ENCODE measurements at places on chromosomes 2 and 18.

DNA sequence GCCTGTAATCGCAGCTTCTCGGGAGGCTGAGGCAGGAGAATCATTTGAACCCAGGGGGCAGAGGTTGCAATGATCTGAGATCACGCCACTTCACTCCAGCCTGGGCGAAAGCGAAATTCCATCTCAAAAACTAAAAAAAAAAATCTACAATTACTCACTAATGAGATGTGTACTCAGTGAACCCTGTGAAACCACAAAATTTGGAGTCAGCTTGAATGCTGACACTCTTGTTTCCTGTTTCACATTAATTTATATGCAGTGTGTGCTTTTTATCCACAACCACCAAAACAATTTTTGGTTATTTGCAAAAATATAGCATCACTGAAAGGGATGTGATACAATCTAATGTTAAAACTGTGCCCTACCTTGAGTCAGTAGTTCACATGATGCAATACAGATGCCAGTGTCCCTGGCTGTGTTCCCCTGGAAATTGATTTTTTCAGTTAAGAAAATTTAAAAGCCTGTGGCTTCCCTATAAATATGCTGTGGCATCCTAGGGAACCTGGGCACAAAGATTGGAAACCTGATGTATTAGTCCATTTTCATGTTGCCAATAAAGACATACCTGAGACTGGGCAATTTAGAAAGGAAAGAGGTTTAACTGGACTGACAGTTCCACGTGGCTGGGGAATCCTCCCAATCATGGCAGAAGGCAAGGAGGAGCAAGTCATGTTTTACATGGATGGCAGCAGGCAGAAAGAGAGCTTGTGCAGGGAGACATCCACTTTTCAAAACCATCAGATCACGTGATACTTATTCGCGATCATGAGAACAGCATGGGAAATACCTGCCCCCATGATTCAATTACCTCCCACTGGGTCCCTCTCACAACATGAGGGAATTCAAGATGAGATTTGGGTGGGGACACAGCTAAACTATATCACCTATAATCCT lies 337.5 kb upstream of the NT5C1B start:
- no peak for DNase-seq

DNA sequence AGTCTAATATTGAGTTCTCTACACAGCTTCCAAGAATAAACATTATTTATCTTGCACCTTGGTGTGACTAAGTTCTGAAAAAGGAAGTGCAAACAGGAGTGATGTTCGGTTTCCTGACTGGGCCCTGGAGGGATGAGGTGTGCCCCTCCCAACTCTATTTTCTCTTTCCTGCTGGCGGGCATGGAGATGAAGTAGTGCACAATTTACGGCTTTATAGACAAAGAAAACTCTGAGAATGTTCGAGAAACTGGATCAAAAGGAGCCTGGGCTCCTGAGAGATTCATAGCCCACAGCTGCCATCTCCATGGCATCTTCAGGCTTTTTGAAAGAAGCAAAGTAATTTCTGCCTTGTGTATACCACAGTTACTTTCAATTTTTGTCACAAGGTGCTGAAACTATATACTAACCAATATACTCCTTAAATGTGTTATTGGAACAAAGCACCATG lies 22.3 kb downstream of the LRATD1 start:
- no peak for DNase-seq

DNA sequence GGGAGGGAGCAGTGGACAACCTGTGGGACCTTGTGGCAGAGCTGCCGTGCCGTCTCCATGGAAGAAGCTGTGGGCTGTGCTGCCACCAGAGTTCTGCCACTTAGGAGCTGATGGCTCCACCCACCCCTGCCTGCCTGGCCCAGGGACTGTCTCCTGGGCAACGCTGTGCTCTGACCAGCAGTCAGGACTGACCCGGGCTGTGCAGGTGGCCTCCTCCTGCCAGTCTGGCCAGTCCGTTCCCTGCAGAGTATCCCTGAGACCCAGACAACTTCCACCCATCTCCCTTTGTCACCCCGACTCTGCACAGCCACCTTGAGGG lies 12.8 kb downstream of the ASIC4 start:
- no peak for DNase-seq

DNA sequence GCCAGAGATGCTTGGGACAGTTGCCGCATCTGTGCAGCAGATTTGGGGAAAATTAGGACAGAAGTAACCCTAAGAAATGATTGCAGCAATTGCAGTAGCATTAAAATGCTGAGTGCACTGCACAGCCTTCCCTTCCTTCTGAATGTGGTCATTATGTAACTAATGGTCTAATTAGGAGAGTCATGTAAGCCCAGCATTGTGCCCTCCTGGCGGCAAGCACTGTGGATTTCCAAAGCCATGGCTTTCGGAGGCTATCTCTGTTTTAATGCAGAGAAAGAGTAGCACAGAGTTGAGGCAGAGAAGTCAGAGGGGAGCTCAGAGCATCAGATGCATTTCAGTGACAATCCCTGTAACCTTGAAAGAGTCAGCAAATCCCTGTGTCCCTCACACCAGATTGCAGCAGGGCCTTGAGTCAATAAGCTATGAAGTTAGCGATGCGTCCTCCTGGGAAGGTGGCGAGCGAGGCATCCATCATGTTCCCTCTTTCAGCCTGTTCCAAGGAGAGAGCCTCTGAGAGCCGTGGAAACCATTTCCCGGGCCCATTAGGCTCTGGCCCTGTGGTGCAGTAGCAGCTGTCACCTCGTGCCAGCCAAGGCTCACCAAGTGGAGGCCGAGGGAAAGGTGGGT lies 307.2 kb downstream of the FBXO15 start:
- no peak for DNase-seq

DNA sequence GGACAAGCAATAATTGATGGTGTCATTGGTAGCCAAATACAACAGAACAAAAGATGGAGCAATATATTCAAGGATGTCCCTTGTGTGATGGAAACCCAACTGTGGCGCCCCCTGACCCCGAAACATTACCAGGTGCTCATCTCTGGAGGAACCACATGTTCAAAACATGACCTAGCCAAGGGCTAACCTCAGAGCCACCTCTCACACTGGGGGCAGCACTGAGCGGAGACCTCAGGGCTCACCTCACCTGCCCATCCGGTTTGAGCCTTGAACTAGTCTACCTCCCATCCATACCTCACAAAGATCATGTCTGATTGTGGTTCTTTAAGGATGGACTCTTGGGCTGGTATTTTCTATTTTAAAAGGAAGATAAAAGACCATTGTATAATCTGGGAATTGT lies 314.4 kb upstream of the CDH7 start:
- DNase-seq, result no peak

DNA sequence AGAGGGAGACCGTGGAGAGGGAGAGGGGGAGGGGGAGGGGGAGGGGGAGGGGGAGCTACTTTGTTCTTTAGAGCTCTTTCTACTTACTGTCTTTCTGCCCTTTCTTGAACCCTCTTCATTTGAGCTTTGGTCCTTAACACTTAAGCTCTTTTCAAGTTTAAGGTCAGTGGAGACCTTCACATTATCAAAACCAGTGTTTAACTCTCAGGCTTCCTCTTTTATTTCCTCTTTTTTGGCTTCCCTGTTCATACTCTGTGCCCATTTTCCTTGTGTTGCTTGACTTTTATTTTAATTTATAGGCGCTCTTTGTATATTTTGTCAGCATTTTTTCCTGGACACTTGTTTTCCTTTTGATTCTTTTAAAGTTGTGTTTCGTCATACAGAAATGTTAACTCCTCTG lies 37.1 kb downstream of the ACSL3 start:
- no peak for DNase-seq

GRCh38 chr2:206858687-206859329 lies 80.5 kb upstream of the CPO start:
- DNase-seq, result no peak

All from stimulated activated naive CD8-positive, alpha-beta T cell treated with anti-CD3 and anti-CD28 coated beads, Interleukin-15, Interleukin-2, amounts not matched to agents 100 U/mL and 50 U/mL, for 24 hours (primary cell).